ENCODE measurements at places on chromosomes 4 and X. TPM values are rescaled to one million over a fixed set of nuclear protein-coding genes. Genes with fewer than 3 reads are reported as not detected.
A peak's percentile ranks its signal among the peaks of the same experiment; 100 is the strongest.

DNA sequence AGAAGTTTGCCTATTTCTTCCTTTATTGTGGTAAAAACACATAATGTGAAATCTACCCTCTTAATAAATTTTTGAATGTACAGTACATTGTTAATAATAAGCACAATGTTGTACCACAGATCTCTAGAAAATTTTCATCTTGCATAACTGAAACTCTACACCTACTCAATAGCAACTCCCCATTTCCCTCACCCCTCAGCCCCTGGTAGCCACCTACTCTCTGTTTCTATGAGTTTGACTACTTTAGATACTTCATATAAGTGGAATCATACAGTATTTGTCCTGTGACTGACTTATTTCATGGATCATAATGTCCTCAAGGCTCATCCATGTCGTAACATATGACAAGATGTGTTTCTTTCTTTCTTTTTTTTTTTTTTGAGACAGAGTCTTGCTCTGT, 446.4 kb downstream of the RPA4 start:
- DNase-seq, result no peak

GRCh38 chr4:4792466-4792865, 67.0 kb upstream of the MSX1 start:
- no peak for DNase-seq

DNA sequence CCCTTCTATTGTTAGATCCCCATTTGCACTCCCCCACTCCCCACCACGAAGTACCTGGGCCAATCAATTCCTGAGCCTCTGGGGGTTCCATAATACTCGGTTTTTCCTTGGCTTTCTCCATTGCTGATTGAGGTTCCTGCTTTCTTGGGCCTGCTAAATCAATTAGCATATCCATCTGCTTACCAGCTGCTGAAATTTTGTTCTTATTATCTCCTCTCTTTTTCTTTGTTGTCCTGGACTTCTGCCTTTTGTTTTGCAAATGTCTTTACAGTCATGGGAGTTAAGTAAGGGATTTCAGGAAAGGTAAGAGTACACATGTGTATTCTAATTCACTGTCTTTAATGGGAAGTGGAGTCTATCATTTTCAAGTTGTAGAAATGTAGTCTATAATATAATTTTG, 222.2 kb downstream of the MID1 start:
- no peak for DNase-seq

GRCh38 chr4:36006226-36006625, 238.1 kb downstream of the ARAP2 start:
- no peak for DNase-seq

DNA sequence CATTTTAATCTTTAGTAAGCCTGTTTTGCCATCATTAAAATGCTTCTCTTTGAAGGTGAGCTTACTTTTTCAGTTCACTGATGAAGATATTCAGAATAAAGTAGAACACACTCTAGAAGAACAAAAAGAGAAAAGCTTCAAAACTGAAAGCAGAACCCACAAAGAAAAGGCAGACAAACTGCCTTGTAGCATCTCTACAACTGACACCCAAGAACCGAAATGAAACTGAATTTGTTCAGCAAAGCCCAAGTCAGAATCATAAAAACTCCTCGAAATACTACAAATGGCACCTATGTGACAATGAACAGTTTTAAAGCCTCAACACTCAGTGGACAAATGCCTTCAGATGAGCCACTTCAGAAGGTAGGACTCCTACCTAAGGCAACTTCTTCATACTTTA, 83.6 kb downstream of the MAML3 start:
- DNase-seq, result no peak

DNA sequence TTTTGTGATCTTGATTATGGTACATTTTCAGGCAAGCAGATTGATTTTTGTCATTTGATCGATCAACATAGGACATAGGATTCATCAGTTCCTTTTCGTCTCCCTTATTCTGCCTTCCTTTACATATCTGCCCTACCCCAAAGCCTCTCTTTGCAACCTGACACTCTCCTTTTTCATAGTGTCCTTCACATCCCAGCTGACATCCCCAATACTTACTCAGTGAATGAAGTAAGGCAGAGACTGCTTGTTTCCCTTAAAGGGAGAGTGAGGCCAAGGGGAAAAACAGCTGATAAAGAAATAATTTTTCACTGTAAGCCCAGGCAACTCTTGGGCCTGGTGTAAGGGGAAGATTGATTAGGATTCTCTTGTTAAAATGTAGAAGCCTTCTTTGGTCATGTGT, 69.8 kb downstream of the GBA3 start:
- DNase-seq, result no peak

SMPX gene
- total RNA-seq, result 9.3 TPM

- no peak for DNase-seq
Measured at GRCh38 chr4:80425124-80426100, 89.9 kb downstream of the CFAP299 start.

DNA sequence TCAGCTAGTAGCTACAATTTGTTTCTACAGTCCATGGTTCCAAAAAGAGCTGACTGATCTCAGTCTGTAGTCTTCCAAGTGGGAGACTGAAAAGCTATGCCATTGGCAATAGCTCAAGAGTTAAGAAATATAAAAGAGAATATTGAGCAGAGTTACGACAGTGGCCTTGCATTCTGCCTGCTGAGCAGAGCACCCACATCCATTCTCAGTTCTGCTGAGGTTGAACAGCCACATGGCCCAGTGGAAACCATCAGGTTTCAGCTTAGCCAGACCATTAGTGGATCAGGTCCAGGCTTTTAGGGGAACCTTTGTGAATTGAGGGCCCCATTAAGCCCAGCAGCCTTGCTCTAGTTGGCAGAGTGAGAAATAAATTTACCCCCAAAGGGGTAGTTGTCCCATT, 28.1 kb downstream of the ZNF81 start:
- DNase-seq, result no peak

GRCh38 chr4:107299646-107300045, 263.5 kb upstream of the DKK2 start:
- DNase-seq, result no peak

DNA sequence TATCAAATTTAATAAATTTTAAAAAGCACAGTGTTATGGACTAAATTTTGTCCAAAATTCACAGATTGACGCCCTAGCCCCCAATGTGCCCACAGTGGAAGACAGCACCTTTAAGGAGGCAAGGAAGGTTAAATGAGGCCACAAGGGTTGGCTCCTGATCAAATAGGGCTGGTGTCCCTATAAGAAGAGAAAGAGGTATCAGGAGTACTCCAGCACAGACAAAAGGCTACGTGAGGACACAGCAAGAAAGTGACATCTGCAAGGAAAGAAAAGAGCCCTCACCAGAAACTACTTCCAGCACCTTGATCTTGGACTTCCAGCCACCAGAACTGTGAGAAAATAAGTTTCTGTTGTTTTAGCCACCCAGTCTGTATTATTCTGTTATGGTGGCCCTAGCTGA, 48.8 kb downstream of the FAM13A start:
- no peak for DNase-seq

DNA sequence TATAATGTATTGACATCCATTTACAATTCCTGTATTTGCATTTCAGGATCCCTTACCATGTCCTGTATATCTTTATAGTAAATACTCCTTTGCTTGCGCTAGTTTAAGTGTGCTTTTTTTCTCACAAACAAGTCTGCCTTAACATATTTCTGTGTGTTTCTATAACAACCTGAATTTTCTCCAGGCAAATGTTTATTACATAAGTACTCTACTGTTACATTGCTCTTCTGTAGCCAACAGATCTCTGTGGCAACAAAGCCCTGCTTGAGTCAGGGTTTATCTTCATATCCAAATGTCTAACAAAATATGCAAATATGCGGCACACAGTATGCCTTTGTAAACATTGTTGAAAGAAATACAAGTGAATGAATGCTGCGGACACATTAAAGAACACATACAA, 625.5 kb downstream of the TLL1 start:
- DNase-seq, result no peak

- DNase-seq, result no peak
Measured at GRCh38 chrX:32397562-32398216, 813.7 kb downstream of the DMD start.

TRPC5OS gene
- total RNA-seq, result not detected

ASMTL gene
- total RNA-seq, result 2.5 TPM

- no peak for DNase-seq
Measured at GRCh38 chrX:39440799-39441284, 639.6 kb downstream of the MID1IP1 start.

GRCh38 chr4:68654946-68655721, 15.3 kb downstream of the UGT2B15 start:
- no peak for DNase-seq

LRPAP1 gene
- 528 TPM for total RNA-seq

DNA sequence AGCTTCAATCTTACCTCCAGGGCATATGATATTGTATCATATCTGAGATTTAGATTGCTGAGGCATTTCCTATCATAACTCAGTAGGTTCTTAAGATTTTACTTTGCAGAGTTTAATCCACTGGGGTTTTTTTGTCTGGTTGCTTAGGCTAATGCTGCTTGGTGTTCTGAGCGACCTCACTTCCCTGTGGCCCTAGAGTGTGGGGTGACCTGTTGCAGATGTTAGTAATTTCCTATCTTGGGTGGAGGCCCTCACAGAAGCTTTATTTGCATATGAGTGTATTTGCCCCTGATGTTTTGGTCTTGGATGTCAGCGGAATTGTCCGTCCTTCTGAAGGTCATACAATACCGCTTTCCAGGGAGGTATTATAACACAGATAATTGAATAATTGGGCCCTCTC, 137.1 kb downstream of the NDST3 start:
- no peak for DNase-seq

GASK1B gene
- total RNA-seq, result 11.7 TPM

- DNase-seq, result peak; percentile 53
Measured at GRCh38 chr4:6873291-6873690, 36.3 kb upstream of the TBC1D14 start.

DNA sequence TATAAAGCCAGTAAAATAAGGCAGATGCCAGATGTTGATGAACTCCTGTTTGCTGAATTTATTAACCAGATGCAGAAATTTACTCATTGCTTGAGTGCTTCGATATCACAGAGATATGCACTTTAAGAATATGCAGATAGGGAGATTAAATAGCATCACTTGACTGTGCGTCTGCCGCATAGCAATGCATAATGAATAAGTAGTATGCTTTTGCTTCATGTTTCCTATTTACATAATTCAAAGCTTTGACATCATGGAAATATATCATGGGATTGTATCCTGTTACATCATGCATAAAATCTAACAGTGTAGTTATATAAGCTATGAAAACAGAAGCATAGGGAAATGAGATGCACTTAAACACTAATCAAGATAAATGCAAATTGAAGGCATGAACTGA, 45.9 kb downstream of the VEGFC start:
- DNase-seq, result no peak

BCORL1 gene
- total RNA-seq, result 0.50 TPM

- no peak for DNase-seq
Measured at GRCh38 chr4:7209699-7210098, 17.4 kb downstream of the SORCS2 start.

INTS6L gene
- total RNA-seq, result 6.6 TPM

DNA sequence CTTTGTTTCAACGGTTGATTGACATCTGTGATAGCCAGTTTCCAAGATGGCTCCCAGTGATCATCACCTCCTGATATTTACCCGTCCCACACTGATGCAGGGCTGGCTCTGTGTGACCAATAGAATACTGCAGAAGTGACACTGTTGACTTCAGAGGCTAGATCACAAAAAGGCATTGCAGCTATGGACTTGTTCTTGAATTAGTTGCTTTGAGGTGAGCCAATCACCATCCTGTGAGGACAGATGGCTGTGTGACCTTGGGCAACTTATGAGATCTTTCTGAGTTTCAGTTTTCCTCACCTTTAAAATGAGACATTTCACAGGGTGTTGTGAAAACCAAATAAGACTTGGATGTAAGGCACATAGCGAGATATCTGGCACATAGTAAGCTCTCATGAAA, 1.8 kb upstream of the GPR82 start:
- DNase-seq, result no peak

PABPC1L2A gene
- total RNA-seq, result not detected

IL21 gene
- total RNA-seq, result not detected

- DNase-seq, result no peak
Measured at GRCh38 chr4:81790477-81790876, 318.8 kb upstream of the RASGEF1B start.

DNA sequence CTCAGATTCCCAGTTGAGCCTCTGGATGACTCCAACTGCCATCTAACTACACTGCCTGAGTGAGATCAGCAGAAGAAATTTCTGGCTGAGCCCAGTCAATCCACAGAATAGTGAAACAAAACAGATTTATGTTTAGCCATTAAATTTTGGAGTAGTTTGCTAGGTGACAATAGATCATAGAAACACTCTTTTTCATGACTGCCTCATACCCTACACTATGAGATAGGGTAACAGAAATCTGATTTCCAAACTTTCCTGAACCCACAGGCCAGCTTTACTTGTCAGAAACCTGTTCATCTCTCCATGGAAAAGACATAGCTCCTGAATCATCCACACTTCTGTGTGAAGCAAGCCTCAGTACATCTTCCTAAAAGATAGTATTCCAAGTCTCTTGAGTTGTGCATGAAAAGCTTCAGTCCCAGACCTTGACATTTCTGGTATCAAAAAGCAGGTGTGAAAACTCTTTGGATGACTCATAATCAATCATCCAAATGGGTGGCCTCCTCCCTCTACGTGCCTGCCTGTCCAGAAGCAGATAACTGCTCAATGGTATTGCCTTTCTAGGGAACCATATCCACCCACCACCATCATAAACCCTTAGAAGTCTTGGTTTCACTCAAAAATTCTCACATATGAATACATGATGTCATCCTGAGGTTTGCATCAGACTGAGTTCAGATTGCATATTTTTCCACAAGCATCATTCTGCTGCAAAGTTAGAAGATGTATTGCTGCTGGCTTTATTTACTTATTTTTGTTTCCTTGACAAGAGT, 47.5 kb upstream of the RAP2C start:
- DNase-seq, result no peak

GRCh38 chr4:108556166-108556565, 64.2 kb upstream of the RPL34 start:
- DNase-seq, result no peak

GRCh38 chr4:124965497-124965891, 253.0 kb upstream of the ANKRD50 start:
- no peak for DNase-seq

- DNase-seq, result no peak
Measured at GRCh38 chr4:75065909-75066308, 133.0 kb downstream of the PARM1 start.

DNA sequence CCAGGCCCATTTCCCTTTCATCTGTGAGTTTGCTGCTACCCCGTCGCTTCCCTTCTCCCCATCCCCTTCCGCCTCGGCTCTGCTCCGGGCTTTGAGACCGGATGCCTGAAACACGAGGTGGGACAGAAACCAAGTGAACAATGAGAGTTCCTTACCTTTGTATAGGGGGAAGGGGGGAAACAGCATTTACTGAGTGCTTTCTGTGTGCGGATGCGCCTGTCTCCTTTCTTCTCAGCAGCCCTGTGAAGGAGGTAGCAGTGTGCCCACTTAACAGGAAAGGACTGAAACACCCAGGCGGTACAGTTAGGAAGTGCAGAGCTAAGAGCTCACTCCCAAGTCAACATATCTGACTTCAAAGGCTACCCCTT, 43.2 kb upstream of the TMSB15B start:
- DNase-seq, result peak; percentile 60

FRMPD4 gene
- not detected for total RNA-seq

SLC16A2 gene
- 0.53 TPM for total RNA-seq

Measured in SK-MEL-5 (cell line).